Ascending aorta (tissue), 2 donors: ENCODE measurements at places on chromosomes 12 and 14. TPM values are rescaled to one million over a fixed set of nuclear protein-coding genes. Genes with fewer than 3 reads are reported as not detected.

DNA sequence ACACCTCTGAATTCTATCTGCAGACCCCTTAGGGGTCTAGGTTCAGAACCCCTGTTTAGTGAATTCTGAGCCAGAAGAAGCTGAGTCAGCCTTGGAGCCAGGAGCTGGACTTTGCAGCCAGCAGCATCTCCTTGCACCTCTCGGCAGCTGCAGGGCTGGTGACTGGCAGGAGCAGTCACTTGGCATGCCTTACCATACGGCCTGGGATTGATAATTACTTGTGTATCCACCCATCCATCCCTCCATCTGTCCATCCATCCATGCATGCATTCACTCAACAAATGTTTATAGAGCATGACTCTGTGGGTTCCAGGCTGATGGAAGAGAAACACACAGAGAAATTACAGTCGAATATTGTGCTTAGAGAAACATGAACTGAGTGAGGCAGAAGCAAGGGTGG is 67.5 kb upstream of the PRIMA1 start:
- DNase-seq, result no peak

DNA sequence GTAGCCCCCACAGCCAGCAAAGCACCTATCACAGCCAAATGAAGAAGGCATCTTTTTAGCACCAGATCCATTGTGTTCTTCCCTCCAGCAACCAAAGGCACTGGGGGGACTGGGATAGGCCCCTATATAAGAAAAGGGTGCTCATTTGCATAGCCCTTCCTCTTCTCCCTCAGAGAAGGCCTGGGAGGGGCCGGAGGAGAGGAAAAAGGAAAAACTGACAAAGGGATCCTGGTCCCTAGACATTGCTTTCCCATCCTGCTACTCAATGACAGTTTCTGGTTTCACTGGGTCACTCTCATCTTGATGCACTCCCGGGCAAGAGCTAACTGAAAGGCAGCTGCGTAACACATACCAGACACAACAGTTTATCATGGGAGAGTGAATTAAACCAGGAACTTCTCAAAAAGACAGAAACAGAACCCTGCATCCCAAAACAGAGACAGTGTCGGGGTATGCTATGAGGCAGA is at the start of gene PMEL:
PMEL (minus strand) TSS at position 102 of the 467 bp plus-strand sequence; CDS start at position 71, 31 bp downstream.
- no peak for DNase-seq

GRCh38 chr14:91035855-91036254 is 24.6 kb downstream of the RPS6KA5 start:
- no peak for DNase-seq

DNA sequence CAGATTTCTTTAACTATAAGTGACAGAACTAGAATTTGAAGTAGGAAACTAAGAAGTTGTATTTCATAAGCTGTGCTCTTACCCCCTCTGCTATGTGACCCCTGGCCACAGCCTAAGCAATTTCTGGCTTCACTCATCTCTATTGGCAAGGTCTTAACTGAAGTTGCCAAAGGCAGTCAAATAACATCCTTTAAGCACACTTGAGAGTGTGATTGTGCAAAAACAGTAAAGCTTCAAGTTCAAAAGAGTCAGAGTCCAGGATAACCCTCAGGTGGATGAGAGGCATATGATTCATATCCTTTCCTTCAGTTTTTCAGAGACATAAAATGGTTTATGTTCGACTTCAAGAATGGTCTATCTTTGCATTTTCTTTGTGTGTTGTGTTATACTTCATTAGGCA is 45.2 kb downstream of the GRIP1 start:
- DNase-seq, result no peak

DNA sequence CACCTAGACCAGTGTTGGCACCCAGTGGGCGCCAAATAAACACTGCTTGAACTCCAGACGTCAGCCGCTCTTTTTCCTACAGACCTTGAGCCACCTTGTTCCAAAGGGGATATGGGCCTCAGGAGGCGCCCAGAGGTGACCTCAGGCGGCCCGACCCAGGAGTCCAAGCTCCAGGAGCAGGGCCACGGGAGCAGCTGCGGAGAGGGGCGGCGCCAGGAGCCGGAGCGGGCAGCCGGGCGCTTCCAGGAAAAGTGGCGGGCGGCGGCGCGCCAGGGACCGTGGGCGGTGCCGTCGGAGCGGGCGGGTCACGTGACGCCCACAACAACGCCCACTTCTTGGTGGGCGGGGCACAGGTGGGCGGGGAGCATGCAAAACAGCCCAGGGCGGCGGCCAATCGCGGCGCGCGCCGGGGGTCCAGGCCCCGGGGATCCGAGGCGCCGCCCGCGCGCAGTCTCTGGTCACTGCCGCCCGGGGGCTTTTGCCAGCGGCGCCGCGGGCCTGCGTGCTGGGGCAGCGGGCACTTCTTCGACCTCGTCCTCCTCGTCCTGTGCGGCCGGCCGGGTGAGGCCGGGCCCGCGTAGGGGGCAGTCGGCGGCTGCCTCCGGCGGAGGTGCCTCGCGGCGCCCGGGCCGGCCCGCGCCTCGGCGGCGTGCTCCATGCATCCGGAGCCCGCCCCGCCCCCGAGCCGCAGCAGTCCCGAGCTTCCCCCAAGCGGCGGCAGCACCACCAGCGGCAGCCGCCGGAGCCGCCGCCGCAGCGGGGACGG is at the start of gene ORAI1:
ORAI1 (plus strand) TSS at position 444 of the 766 bp plus-strand sequence.
- peak; percentile 98 for DNase-seq

- no peak for DNase-seq
These were observed 2.3 kb upstream of the DIO2 start for GRCh38 chr14:80213602-80214001.

- DNase-seq, result no peak
These were observed 857 bp downstream of the ETNK1 start for GRCh38 chr12:22625762-22626294.

DNA sequence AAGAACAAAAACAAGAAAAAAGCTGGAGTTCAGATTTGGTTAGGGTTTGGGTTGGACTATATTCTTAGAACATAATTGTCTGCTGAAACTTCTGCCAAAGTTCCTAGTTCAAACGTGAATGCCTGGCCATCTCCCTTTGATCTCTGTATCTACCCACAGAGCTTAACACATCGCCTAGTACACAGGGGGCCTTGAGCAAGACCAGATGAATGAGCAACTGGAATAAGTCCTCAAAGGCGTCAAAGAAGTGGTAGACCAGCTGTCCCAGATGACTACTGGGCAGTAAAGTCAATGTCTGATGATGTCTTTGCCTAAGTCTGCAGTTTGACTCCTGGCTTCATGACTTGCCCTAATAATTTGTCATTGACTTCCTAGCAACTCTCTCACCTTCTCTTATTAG is 13.9 kb upstream of the STAB2 start:
- no peak for DNase-seq

DNA sequence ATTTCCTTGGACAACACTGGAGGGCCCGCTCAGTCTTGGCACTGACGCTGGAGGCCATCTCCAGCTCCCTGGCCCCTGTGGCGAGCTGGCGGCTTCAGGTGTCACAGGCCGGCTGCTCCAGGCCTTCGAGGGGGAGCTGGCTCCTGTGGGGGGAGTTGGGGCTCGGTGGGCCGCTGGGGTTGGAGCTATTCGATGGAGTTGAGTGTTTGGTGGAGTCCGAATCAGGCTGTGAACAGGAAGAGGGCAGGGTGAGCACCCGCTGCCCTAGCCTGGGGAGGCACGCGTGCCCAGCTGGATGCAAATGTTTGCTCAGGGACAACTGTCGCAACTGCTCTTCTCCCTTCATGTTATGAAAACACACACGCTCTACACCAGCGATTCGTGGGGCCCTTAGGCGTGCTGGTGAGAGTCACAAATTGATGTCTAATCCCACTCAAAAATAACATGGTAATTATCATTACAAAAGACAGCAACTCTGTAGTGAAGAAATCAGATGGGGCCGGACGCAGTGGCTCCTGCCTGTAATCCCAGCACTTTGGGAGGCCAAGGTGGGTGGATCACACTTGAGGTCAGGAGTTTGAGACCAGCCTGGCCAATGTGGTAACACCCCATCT is 11.3 kb downstream of the AMN start:
- no peak for DNase-seq

GRCh38 chr12:57146961-57147944 is at the start of gene LRP1-AS:
Gene LRP1-AS, minus strand, starts transcription at chr12:57147619.
- no peak for DNase-seq

- DNase-seq, result no peak
These were observed 35.0 kb downstream of the ERH start for GRCh38 chr14:69363055-69363454.

GRCh38 chr12:95204141-95204866 is 13.0 kb downstream of the FGD6 start:
- DNase-seq, result peak; percentile 74

GRCh38 chr12:6639151-6639801 is 3.5 kb upstream of the LPAR5 start:
- DNase-seq, result no peak

- no peak for DNase-seq
These were observed 95.9 kb downstream of the SLC35F4 start for GRCh38 chr14:57769863-57770523.

GRCh38 chr14:33938131-33938949 is 12.5 kb downstream of the EGLN3 start:
- peak; percentile 29 for DNase-seq

- DNase-seq, result no peak
These were observed 103.5 kb upstream of the FRMD6 start for GRCh38 chr14:51548187-51548586.

- no peak for DNase-seq
These were observed 48.4 kb upstream of the NID2 start for GRCh38 chr14:52117111-52117832.

GRCh38 chr12:5138845-5139244 is 95.2 kb downstream of the KCNA5 start:
- no peak for DNase-seq

DNA sequence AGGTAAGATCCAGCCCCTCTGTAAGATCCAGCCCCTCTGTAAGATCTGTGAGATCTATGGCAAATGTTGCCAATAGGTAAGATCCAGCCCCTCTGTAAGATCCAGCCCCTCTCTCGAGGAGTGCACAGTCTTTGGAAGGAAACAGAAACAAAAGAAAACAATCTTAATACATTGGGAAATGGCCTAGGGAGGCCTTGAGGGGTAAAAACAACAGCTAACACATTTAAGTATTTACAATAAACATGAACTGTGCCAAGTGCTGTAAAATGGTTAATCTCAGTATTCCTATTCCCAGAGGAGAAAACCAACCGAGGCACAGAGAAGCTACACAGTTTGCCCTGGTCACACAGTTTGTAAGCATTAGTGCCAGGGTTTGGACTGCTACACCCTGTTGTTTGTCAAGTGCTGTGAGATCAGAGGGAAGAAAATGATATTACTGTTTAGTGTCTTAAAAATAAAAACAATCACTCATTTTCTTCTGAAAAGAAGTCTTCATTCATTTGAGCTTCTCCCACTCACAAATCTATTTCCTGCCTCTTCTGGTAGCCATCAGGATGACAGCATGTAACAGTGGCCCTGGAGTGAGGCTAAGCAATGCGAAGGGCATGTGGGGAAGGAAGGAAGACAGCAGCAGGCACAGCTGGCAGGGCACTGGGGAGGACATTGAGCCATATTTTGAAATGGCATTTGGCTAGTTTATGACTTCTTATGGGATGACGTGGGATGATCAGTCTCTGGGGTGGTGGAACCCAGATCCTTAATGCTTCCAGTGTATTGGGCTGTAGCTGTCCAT is 118.7 kb upstream of the PTPRQ start:
- no peak for DNase-seq

DNA sequence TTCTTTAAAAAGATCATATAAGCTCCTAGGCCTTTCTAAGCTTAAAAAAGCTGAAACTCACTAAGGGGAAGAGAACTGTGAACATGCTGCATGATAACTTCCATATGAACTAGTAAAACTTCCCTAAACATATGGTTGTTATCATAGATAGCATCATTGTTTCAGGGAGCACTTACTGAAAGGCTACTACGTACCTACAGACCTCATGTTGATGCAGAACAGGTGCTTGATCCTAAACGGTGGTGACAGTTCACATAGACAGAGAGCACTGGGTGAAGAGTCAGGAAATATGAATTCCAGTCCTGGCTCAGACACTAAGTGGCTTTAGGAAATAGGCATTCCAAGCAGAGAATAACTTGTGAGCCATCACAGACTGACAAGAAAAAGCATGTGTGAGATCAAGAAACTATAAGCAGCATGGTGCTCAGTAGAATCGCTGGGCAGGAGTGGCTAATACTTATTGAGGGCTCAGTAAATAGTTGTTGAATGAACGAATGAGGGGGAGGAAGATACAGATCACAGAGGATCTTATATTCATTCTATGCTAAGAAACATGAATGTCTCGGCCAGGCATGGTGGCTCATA is 78.4 kb upstream of the NUDT4 start:
- no peak for DNase-seq

- no peak for DNase-seq
These were observed 53.7 kb upstream of the PLEKHA5 start for GRCh38 chr12:19075711-19076340.

GRCh38 chr12:65998536-65999530 is 131.7 kb downstream of the LLPH start:
- DNase-seq, result no peak

DNA sequence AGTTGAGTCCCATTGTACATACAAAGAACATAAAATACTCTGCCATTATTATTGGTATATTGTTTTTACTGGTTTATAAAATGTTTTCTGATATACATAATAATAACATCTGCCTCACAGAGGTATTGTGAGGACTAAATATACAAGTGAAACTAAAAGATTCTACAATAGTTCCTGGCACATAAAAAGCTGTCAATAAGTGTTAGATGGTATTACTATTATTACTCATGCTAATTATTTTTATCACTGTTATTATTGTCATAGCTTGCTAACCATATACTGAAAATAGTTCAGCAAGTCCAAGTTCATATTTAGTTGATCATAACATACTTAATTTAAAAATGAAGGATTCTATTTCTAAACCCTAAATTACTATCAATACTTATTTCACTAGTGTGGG is 34.4 kb downstream of the BTG1 start:
- DNase-seq, result no peak

- DNase-seq, result no peak
These were observed 388.5 kb upstream of the MIS18BP1 start for GRCh38 chr14:45641541-45641940.

DNA sequence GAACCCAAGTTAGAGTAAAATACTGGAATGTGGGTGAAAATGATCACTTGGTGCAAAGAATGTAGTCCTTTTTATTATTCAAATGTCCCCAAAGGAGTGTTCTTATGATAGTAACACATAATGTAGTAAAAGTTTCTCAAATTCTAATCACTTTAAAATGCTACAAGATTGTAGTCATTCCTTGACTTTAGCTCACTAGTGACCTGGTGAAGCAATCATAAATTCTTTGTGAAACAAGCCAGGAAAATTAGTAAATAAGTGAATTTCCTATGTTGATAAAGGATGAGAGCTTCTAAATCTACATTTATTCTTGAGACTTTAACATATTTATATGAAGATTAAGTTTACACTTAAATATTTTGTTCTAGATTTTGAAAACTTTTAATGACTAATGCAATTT is 30.7 kb upstream of the SLC17A8 start:
- DNase-seq, result no peak

The AKAP3 gene
- 2.8 TPM for total RNA-seq

The RGS6 gene
- 0.11 TPM for total RNA-seq

The RNF212B gene
- not detected for total RNA-seq

The ASIC1 gene
- total RNA-seq, result not detected

The GPR135 gene
- total RNA-seq, result 4.7 TPM

The NANOG gene
- total RNA-seq, result not detected

The NPFF gene
- 2.8 TPM for total RNA-seq

The TMEM121 gene
- total RNA-seq, result 34.6 TPM

The USP44 gene
- total RNA-seq, result 5.7 TPM

The ARL1 gene
- 16.0 TPM for total RNA-seq

The ASCL1 gene
- total RNA-seq, result not detected

The CLEC1B gene
- total RNA-seq, result not detected

The SELPLG gene
- 2.6 TPM for total RNA-seq

The RNASE3 gene
- not detected for total RNA-seq
